ENCODE measurements at places on chromosomes 11 and 22. TPM values are rescaled to one million over a fixed set of nuclear protein-coding genes. Genes with fewer than 3 reads are reported as not detected.

CCDC116 gene
- not detected for total RNA-seq

NOL12 gene
- 38.7 TPM for total RNA-seq

MGAT3 gene
- total RNA-seq: not detected

OR10D3 gene
- not detected for total RNA-seq

ZNRF3 gene
- 8.2 TPM for total RNA-seq

KCTD14 gene
- 16.0 TPM for total RNA-seq

CLP1 gene
- total RNA-seq: 22.4 TPM
